Stimulated activated CD4-positive, alpha-beta T cell treated with anti-CD3 and anti-CD28 coated beads, Interleukin-15, amount 100 ng/mL, for 48 hours (primary cell): ENCODE measurements at places on chromosomes 2 and 18.
A peak's percentile ranks its signal among the peaks of the same experiment; 100 is the strongest.

GRCh38 chr2:7209757-7210555 is 292.7 kb downstream of the RNF144A start:
- DNase-seq: no peak

DNA sequence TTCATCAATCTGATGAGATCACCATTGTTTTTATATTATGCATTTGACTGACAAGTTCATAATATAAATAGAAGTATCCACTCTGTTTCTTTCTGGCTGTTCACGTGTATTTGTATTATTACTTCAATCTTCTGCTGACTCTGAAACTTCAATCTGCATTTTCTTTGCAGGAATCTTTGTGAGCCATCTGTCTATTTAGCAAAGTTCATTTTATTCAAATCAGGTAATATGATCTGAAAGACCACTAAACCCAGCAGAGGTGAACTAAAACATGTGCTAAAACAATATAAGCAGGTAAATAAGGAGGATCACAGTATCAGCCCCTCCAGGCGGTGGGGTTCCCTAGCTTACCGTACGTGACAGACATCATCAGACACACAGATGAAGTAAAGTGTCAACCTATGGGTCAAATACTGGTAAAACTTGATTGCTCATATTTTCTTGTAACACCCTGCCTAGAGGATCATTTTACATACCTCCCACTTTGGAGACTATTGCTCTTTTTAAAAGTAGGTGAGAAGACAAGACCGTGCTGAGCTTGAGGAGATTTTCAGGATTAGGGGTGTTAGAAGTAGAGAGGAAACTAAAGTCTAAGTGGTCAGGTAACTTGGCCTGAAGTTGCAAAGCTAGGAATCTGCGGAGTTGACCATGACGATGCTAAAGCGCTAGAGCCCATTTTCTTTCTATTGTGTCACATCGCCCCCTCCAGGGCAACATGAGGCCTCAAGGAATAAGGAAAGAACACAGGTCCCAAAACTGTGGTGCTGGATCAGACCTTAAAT is 9.0 kb downstream of the DTNB start:
- peak; percentile 14 for DNase-seq

GRCh38 chr18:55665506-55665905 is 77.5 kb upstream of the TCF4 start:
- no peak for DNase-seq

DNA sequence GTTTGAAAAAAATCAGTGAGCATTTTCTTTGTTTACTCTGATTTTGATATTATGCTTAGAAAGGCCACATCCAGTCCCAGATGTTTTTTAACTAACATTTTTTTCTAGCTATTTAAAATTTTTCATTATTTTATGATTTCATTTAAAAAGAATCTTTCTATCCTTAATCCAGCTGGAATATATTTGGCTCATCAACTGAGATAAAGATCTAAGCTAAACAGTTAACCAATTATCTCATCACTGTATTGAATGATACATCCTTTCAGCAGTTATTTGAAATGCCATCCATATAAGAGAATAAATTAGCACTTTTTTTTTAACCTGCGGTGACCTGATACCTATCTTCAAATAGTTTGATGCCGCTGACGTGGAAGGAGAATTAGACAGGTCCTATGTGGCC is 245.5 kb upstream of the COPS8 start:
- DNase-seq: no peak

DNA sequence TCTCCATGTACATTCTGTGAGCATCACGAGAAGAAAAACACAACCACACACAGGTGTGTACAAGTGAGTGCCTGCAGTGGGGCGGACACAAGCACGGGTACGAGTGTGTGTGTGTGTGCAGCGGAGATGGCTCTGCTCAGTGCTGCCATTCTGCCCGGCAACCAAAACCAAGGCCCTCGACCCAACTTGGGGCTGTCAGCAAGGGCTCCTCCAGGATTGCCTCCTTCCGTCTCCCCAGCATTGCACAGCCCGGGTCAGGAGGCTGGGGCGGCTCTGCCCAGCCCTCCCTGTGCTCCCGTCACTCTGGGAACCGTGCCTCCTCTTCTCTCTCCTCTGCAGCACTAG is 66.5 kb downstream of the PXDN start:
- DNase-seq: no peak

GRCh38 chr2:237886685-237887481 is 27.5 kb downstream of the RAMP1 start:
- no peak for DNase-seq

DNA sequence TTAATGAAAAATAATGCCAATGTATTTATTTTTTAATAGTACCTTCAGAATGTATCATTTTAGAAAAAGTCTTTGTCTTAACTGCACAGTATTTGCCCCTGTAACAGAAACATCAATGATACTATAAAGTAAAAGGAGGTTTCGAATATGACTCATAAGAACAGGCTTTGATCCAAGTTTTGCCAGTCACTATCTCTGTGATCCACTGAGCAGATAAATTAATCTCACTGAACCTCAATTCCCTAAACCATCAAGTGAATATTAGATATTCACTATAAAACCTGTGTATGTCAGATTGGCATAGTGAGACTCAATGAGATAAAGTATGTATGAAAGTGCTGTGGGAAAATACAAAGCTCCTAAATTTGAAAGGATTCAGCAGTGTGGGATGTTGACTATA is 292.1 kb downstream of the EXOC6B start:
- no peak for DNase-seq

- no peak for DNase-seq
Measured at GRCh38 chr18:39506581-39507330, 1941.2 kb upstream of the CELF4 start.

DNA sequence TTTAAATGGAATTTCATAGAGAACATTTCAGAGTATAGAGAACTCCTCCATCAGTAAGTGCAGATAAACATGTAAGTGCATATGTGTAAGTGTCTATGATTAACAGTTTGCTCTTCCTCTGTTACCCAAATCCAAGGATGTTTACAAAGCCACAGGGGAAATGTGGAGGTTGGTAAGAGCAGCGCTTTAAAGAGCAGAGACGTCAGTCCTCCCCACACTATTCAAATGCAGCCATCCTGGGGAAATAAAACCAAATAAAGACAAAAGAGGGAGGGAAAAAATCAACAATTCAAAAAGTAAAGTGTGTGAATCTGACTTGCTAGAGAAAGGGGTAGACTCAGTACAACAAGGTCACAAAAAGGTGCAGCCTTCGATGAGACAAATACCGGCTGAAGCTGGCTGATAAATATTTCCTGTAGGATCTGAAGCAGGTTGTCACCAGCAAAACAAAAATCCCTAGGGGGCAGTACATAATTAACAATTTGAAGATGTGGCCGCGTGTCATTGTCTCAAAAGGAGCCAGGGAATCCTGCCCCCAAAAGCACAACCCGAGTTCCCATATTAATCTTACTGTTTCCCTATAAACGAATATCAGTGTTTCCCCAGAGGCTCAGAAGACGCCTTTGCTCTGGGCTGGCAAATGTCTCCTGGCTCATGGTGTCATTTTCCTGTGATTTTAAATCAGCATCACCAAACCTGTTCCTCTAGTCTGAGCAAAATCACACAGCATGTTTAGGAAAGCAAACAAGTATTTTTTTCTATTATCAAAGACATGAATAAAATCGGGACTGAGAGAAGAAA is 216.5 kb downstream of the CDCA7 start:
- no peak for DNase-seq

GRCh38 chr2:168207851-168208250 is 39.5 kb downstream of the STK39 start:
- no peak for DNase-seq

DNA sequence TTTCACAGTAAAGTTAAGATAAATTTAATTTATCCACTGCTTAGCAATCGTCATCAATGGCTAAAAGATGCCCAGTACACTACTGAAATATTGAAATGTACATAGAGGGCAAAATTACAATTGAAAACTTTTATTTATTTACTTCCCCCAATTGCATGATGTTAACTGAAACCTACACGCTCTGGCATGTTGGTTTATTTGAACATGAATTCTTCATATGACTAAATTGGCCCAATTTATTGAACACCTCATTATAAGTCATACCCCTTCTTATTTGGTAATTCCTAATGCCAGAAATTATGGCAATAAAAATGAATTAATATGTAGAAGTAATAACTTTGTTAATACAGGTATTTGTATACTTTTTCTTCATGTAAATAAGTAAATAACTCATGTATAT is 183.0 kb upstream of the ZC3H15 start:
- no peak for DNase-seq

- no peak for DNase-seq
Measured at GRCh38 chr2:100235581-100235980, 86.7 kb downstream of the LONRF2 start.

GRCh38 chr2:68765739-68766375 is 31.2 kb downstream of the ARHGAP25 start:
- no peak for DNase-seq

GRCh38 chr2:233593201-233593600 is 24.2 kb upstream of the UGT1A8 start:
- DNase-seq: no peak

- no peak for DNase-seq
Measured at GRCh38 chr2:239966853-239967552, 58.1 kb downstream of the NDUFA10 start.

- no peak for DNase-seq
Measured at GRCh38 chr2:214077727-214078126, 333.1 kb upstream of the VWC2L start.

- no peak for DNase-seq
Measured at GRCh38 chr2:101371636-101372035, 15.7 kb downstream of the CREG2 start.

- no peak for DNase-seq
Measured at GRCh38 chr2:111652038-111652437, 232.0 kb downstream of the ANAPC1 start.

- DNase-seq: no peak
Measured at GRCh38 chr2:137951586-137951985, 12.7 kb upstream of the HNMT start.
